ENCODE measurements at places on chromosomes 13 and 19. TPM values are rescaled to one million over a fixed set of nuclear protein-coding genes. Genes with fewer than 3 reads are reported as not detected.

The HOMER3 gene
- total RNA-seq: 9.9 TPM

The PRKD2 gene
- total RNA-seq: 10.1 TPM

The ANKLE1 gene
- total RNA-seq: 0.13 TPM

- DNase-seq: no peak
Measured at GRCh38 chr13:24038841-24039330, 121.6 kb upstream of the SPATA13 start.

GRCh38 chr19:30167206-30167868 is 204.8 kb upstream of the ZNF536 start:
- DNase-seq: no peak

DNA sequence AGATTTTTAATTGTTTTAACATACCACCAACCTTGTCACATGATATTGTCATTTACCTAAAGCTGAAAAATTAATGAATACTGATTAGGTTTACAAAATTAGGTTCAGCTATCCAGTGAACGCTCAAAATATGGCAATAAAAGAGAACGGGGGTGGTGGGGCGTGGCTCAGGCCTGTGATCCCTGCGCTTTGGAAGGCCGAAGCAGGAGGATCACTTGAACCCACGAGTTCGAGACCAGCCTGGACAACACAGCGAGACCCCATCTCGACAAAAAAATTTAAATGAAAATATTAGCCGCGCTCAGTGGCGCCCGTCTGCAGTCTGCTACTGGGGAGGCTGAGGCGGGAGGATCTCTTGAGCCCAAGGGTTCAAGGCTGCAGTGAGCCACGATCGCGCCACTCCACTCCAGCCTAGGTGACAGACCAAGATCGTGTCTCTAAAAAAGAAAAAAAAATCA is 516 bp upstream of the FAM32A start:
- no peak for DNase-seq

- DNase-seq: no peak
Measured at GRCh38 chr19:38020311-38020710, 113.3 kb downstream of the SIPA1L3 start.

DNA sequence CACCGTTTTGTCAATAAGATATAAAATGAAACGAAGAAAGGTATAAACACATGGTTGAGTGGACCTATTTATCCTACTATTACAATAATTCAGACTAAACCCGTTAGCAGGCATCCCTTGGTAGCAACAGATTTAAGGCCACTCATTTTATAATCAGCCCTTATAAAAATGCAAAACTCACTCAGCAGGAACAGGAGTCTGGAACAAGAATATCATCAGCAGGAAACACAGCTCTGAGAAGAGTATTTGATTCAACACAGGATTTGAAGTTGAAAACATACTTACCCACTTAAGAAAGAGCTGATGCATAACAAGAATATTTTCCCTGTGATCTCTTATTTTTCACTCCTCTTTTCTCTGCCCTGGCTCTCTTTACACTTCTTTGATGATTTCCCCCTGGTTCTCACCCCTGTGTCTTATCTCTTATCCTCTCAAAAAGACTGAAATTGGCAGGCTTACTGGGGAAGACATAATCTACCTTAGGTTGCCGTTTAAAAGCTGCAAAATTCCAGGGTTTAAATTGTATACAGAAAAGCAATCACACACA is 1722.7 kb downstream of the SLITRK5 start:
- no peak for DNase-seq

Data from Right ventricle myocardium superior (tissue), 1 donor.